ENCODE measurements at places on chromosomes 1 and 21. TPM values are rescaled to one million over a fixed set of nuclear protein-coding genes. Genes with fewer than 3 reads are reported as not detected.
A peak's percentile ranks its signal among the peaks of the same experiment; 100 is the strongest.

MIXL1 gene
- not detected for polyA plus RNA-seq

RPAP2 gene
- polyA plus RNA-seq: 25.8 TPM

PTGFR gene
- polyA plus RNA-seq: 7.8 TPM

AADACL3 gene
- not detected for polyA plus RNA-seq

SAMD13 gene
- 0.78 TPM for polyA plus RNA-seq

DNA sequence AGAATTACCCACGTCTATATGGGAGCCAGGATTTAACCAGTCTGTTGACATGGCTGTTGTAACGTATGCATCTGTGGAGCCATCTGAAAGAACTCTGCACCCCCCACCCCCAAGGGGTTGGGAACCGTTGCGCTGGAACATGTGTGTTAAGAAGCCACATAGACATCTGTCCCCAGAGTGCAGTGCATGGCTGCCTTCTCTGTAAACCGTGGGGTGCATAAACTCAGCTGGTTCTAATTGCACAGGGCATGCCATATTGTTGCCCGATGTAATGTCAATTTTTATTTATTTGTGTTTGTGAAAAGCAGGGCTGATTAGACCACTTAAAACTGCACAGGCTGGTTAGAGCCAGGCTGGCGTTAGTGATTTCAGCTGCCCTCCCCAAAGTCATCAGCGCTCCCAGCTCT is 70.1 kb upstream of the ROR1 start:
- DNase-seq: no peak

GRCh38 chr21:42597487-42598158 is 55.8 kb upstream of the PDE9A start:
- no peak for DNase-seq

GRCh38 chr1:31529999-31530684 is 46.2 kb upstream of the TINAGL1 start:
- peak; percentile 39 for DNase-seq

DNA sequence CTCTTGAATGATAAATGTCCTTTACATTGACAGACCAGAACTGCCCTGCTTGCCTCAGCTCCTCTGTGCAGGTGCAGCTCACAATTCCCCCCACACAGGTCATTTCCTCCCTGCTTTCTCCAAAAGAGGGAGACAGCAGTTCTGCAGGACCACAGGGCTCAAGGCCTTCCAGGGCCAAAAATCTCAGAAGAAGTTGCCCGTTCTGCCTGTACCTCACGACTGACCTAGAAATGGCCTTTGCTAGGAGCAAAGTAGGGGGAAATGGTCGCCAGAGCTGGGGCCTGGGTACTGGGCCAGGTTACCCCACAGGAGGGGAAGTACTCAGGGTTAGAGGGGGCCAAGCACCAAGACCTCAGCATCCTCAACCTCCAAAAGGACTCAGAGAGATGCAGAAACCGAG is 11.1 kb downstream of the RNU1-2 start:
- no peak for DNase-seq

GRCh38 chr1:2248854-2249558 is 20.9 kb downstream of the SKI start:
- DNase-seq: no peak

- peak; percentile 41 for DNase-seq
Measured at GRCh38 chr1:218371927-218372672, 27.0 kb downstream of the TGFB2 start.

- DNase-seq: no peak
Measured at GRCh38 chr21:33025489-33026442, at the start of gene OLIG2. Gene OLIG2 (plus strand): TSS chr21:33025935. CDS start chr21:33026863, 928 bp downstream.

DNA sequence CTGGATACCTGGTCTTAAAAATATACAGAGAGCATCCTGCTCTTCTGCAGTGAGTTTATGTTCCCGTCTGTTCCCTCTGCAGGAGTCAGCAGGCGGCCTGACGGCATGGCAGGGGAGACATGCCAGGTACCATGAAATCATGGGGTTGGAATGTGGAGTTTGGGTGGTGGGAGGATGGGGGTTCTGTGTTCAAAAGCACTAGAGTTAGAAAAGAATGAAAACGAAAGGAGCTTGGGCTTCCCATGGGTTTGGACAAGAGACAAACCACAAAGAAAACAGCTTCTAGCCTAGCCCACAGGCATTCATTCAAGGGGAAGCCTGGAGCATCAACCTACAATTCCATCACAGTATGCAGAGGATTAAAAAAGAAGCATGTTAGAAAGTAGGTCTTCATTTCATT is 59.9 kb downstream of the WARS2 start:
- peak; percentile 92 for DNase-seq

DNA sequence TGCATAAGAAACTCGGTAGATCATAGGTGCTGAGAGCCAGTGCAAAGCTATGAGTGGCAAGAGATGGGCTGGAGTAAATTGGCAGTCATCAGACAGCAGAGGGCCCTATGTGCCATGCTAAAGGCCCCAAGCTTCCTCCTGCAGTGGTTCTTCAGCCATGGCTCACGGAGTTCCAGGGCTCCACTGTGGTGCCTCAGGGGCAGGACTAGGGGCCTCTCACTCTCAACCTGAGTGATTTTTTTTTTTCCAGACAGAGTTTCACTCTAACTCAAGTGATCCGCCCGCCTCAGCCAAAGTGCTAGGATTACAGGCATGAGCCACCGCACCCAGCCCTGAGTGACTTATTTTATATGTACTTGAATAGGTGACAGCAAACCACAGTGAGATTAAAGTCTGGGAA is 10.4 kb upstream of the GJA8 start:
- DNase-seq: peak; percentile 14

Measured in GM23248 (cell line).